Activated T-helper 2 cell treated with anti-CD3 and anti-CD28 coated beads, Interferon-gamma antibody, Interleukin-2, Interleukin-4, amounts not matched to agents 10 μg/mL and 5 μg/mL and 100 μg/mL, durations not matched to agents 14 hours and 24 hours and 36 hours (primary cell): ENCODE measurements at places on chromosomes 4 and X. TPM values are rescaled to one million over a fixed set of nuclear protein-coding genes. Genes with fewer than 3 reads are reported as not detected.

GRCh38 chrX:52271206-52271605 lies 86.5 kb downstream of the MAGED4 start:
- no peak overlapping the region for H3K4me3 ChIP-seq
- no peak for DNase-seq
- H3K36me3 ChIP-seq, result no peaks in the 10 kb centered on the region
- H3K27me3 ChIP-seq, result no peaks in the 10 kb centered on the region

- H3K36me3 ChIP-seq, result no peaks in the 10 kb centered on the region
- no peaks in the 10 kb centered on the region for H3K27me3 ChIP-seq
- H3K27ac ChIP-seq, result no peak overlapping the region
- no peak for DNase-seq
- H3K4me3 ChIP-seq, result no peak overlapping the region
- no peaks in the 10 kb centered on the region for H3K4me1 ChIP-seq
Measured at GRCh38 chr4:84892950-84893349, 73.5 kb downstream of the WDFY3 start.

SLC35A2 gene
- total RNA-seq, result 18.3 and 21.9 TPM in 2 replicates

AMOT gene
- total RNA-seq, result 1.7 TPM in 2 replicates

STATH gene
- not detected in 2 replicates for total RNA-seq

RHOH gene
- 108 and 120 TPM in 2 replicates for total RNA-seq
